Right ventricle myocardium inferior (tissue), 1 donor: ENCODE measurements at places on chromosomes 6 and 20. TPM values are rescaled to one million over a fixed set of nuclear protein-coding genes. Genes with fewer than 3 reads are reported as not detected.

DNA sequence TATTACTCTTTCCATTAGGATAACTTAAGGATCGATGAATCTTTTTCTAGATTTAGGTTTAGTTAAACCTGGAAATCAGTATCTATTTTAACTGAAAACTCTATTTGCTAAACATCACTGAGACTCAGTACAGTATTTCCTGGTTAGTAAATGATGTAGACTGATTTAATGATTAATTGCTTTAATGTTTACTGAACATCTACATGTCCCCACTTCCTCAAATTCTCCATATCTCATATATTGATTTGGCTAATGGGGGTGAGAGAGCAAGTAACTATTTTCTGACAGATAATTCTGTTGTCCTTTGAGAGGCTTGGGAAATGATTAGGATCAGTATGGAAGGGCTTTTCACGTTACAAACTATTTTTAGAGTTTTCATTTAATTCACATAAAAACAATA is 10.3 kb downstream of the MKKS start:
- no peak for DNase-seq

- no peak for DNase-seq
Measured at GRCh38 chr6:104711371-104711770, 148.3 kb downstream of the HACE1 start.

DNA sequence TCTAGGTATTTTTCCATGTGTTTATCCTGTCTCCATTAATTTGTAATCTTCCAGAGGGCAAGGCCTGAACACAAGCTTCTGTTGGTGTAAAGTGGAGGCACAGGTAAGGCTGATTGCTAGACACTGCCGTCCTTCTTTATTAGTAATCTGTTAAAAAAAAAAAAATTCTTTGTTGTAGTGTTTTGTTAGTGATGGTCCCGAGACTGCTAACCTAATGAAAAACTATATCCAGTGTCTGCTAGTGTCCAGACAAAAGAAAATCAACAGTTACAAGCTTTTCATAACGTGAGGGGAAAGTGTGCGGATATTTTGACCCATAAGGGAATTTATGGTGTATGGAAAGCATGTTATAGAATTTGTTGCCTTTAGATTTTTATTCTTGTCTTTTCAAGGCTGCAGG is 4.2 kb upstream of the HIVEP1 start:
- no peak for DNase-seq

DNA sequence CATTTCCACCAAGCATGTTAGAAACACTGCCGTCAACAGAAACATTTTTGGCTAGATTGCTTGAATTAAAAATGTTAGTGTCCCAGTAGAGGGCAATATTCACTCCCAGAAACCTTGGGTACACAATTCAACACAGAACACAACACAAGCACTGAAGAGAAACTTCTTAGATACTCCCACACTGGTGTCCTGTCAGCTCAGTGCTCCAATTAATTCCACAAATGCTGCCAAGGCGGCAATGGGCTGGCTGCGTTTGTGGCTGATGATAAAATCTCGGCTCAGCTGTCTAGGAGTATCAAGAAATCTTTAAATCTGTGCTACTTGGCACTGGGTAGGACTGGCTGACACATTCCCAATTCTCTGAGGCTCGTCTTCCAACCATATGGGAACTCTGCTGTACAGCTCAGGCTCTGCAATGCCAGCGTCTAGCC is 39.3 kb downstream of the BEND3 start:
- no peak for DNase-seq

DNA sequence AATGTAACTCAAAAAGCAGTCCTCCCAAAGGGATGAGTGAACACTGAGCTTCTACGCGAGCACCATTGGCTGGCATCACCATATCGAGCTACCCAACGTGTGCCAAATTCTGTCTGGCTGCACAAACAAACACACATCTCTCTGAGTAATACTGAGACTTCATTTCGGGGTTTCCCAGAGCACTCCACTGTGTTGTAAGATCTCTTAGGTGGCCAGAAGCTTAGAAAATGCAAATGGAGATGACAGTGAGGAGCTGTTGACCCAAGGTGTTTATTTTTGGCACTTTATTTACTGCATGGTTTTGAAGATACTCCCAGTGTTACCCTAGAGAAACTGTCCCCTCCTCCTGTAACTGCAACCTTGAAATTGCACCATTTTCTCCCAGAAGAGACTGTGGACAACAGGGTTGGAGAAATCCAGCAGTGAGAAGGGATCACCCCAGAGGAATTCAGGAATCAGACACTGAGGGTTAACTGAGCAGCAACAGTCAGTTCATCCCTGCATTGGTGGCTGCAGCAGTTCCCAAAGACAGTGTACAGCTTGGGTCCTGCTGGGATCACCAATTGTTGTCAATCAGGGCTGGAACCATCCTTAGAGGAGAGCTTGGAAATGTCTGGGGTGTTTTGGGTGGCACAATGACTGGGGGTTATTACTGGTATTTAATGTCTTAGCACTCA is 1.0 kb upstream of the RIPOR2 start:
- no peak for DNase-seq

- DNase-seq, result no peak
Measured at GRCh38 chr20:62908971-62909791, 17.1 kb downstream of the DIDO1 start.

- no peak for DNase-seq
Measured at GRCh38 chr6:44333273-44333919, 9.1 kb upstream of the SPATS1 start.

The FILIP1 gene
- total RNA-seq, result 149 TPM

The GTSF1L gene
- not detected for total RNA-seq
